PC-3 (cell line): ENCODE measurements at places on chromosomes 2 and 18. TPM values are rescaled to one million over a fixed set of nuclear protein-coding genes. Genes with fewer than 3 reads are reported as not detected.

GRCh38 chr18:8084160-8084559, 517.0 kb downstream of the PTPRM start:
- no peaks in the 10 kb centered on the region for H3K36me3 ChIP-seq
- H3K27ac ChIP-seq = no peak overlapping the region
- H3K4me1 ChIP-seq = peaks cover 4% of the 10 kb centered on the region; the same call in 1 of the 2 replicates
- DNase-seq = peak; percentile 82
- no peak overlapping the region for H3K4me3 ChIP-seq

GRCh38 chr18:75773618-75774017, 346.1 kb upstream of the SMIM21 start:
- no peak for DNase-seq
- H3K4me3 ChIP-seq = no peak overlapping the region
- H3K27ac ChIP-seq = no peak overlapping the region
- no peaks in the 10 kb centered on the region for H3K4me1 ChIP-seq
- H3K36me3 ChIP-seq = no peaks in the 10 kb centered on the region
- peaks cover 69% of the 10 kb centered on the region for H3K27me3 ChIP-seq

MATN3 gene
- 1.1 and 1.6 TPM in 2 replicates for total RNA-seq

- DNase-seq = no peak
- H3K4me1 ChIP-seq = peaks cover 18% of the 10 kb centered on the region
- no peaks in the 10 kb centered on the region for H3K36me3 ChIP-seq
- H3K27ac ChIP-seq = no peak overlapping the region
- H3K4me3 ChIP-seq = no peak overlapping the region
Measured at GRCh38 chr18:56067214-56067894, 479.4 kb upstream of the TCF4 start.
